ENCODE measurements at places on chromosomes 12 and 14.

- no peak for DNase-seq
Measured at GRCh38 chr14:66085224-66085623, 400.9 kb upstream of the CCDC196 start.

GRCh38 chr12:71216725-71217579 is 59.2 kb upstream of the TSPAN8 start:
- no peak for DNase-seq

DNA sequence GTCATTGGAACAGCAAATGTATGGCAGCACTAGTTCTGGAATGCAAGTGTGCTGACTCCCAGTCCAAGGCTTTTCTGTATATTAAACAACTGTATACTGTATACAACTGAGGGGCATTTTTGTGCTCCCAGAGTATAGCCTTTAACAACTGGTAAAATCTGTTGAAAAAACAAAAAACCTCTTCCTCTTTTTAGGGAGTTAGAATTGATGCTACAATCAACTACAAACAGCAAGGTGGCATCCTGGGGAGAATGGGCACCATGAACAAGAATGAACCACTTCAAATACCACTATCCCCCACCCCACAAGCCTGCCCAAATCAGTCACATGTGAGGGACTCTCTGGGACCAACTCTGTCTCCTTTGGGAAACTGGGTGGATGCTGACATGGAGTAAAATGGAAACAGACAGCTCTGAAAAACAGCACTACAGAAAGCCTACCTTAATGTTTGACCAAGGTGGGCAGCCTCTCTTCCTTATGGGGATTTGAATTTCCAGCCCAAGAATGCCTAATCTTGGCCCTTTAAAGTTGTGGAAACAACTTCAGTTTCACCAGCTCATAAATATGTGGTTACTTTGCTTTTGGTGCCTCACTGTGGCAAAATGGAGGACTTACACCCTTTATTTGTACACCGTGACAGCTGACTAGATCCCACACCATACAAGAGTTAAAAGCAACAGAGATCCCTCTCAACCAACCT is 7.5 kb downstream of the VTI1B start:
- DNase-seq, result peak; percentile 10

DNA sequence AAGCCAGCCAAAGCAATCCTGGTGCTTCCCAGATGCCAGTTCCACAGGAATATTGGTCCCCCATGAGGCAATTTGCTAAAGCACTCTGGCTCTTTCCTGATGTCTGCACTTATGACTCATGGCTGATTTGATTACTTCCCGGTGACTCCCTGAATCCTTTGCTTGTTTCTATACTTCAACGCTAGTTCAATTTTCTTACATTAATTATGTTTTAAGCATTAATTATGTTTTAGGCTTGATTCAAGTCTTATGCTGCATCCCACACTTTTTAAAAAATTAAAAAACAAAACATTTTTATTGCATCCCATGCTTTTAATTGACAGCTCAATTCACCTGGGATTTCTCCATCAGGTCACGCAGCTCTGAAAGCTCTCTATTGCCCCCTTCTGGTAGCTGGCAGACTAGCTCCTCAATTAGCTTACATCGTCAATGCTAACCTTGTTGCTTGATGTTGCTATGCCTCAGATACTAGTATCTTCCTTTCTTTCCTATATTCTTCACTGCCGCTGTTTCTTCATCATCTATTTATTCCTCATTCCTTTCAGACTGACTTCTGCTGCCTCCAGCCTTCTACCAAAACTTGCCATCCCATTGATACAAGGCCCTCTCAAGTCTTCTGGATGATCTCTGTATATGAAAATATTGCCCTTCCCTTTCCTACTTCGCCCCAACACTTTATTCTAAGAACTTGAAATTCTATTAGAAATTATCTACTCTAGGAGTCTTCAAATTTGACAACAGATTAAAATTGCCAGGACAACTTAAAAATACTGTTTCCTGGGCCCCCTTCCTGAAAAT is 32.0 kb downstream of the TSHR start:
- peak; percentile 38 for DNase-seq

- peak; percentile 51 for DNase-seq
Measured at GRCh38 chr12:25276199-25276937, 25.6 kb upstream of the KRAS start.

DNA sequence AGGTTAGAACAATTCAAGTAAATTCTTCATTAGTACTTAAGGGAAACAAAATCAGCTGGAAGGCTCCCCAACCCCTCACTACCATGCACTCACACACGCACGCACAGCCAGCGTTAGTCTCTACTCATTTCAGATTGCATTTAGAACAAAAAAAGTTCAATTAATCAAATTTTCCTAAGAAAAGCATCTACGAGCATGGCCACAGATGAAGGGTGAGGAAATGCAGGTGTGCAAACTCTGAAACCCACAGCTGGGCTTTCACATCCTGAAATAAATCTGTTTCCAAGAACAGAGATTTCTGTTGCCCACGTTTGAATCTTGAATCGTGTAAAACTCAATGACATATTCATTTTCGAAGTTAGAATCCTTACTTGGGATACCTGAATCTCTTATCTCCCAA is 62.6 kb downstream of the SEL1L start:
- DNase-seq, result no peak

DNA sequence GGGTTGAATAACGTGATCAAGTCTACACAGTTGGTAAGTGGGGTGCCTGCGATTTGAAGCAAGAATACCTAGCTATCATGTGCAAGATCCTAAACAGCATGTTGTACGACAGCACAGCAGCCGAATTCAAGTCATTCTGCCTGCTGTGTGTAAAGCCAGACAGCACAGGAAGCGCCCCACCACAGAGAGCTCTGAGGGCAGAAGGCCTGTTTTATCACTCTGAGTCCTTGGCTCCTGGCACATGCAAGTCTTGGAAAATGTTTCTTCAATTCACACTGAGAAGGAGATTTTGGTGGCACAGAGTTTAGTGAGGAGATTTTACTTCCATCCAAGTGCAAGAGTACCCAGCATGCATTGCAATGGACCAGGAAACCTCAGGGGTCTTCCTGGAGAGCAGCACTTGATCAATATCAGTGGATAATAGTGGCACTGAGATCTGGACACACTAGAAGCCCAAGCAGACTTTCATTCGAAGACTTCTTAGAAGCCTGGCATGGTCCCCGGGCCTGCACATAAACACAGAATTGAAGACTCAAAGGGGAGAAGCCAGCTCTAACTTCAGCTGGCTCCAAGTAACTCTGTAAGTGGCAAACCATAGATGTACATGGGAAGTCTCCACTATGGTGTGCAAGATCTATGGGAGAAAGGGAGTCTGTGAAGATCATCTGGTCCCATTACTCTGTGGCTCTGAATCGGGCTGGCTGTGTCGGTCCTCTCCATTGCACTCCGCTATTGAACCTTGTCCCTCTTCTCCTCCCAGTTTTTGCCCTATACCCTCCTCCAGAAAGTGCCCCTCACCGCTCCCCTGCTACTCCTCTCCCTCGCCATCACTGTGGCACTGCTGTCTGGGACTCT is 1.5 kb upstream of the KRT1 start:
- peak; percentile 13 for DNase-seq

DNA sequence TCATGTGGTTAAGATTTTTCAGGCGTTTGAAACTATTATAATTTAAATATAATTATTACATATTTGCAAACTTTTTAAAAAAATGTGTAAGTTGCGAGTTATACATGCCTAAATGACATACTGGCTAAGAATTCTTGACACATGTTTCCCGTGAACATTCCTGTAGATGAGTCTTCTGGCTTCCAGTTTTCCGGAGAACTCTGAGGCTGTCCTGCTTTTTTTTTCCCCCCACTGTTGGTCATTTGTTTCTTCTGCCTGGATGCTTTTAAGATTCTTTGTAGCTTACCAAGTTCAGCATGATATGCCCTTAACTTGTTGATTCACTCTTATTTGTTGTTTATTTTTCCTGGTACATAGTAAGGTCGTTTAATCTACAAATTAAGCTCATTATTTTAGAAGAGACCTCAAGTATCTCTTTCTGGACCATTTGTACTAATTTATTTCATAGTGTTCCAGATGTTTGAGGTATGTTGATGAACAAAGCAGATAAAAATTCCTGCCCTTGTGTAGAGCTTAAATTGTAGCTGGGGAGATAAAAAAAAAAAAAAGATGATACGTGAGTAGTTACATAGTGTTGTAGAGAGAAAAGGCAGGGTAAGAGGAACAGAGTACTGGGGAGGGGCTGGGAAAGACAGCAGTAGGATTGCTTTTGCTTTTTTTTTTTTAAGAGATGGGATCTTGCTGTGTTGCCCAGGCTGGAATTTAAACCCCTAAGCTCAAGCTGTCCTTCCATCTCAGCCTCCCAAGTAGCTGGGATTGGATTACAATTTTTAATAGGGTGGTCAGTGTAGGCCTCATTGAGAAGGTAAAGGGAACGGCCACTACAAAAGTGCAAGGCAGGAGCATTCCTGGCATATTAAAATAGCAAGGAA is 32.8 kb downstream of the ARHGAP5 start:
- no peak for DNase-seq

DNA sequence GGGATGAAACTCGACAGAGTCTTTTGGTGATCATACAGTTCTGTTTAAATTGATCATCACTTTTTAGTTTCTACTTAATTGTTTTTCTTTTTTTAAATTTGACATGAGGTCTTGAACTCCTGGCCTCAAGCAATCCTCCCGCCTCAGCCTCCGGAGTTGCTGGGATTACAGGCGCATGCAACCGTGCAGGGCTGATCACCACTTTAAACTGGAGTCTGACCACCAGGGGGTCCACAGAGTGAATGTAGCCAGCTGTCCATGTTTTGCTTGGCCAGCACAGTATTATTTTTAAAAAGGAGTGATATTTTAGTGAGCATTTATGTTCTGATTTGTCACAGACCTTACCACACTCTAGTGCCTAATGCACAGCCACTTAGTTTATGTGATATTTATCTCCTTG is 10.7 kb downstream of the DAAM1 start:
- no peak for DNase-seq

DNA sequence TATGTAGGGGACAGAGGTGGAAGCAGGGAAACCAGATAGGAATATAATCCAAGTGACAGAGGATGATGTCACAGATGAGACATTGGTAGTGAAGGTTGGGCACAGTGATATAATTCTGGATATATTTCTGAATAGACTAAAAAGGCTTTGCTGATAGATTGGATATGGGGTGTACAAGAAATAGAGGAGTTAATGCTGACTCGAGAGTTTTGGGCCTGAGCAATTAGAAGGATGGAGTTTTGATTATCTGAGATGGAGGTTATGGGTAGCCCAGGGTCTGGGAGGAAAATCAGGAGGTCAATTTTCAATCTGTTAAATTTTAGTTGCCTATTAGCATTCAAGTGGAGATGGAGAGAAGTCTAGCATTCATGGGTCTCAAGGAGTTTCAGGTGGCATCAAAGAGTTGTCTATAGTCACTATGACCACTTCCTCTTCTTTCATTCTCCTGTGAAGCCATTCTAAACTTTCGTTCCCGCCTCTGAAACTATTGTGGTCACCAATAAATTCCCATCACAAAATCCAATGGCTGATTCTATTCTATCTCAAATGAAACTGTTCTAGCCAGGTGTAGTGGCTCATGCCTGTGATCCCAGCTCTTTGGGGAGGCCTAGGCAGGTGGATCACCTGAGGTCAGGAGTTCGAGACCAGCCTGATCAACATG is 10.6 kb upstream of the ANO6 start:
- no peak for DNase-seq

DNA sequence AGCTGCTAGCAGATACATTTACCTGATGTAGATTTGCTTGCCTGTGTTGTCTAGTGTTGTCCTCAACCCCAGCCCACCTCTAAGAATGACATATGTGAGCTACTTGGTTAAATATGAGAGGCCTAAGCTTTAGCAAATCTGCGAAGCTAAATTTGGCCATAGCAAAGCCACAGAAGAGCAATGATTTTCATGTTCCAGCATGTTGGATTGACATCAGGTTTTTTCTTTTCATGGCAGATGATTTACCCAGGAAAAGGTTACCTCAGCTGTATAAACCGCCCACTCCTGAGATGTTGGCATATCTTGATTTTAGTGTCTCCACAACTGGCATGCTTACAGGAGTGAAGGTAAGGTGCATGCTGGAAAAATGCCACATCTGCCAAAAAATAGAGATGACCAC is 36.4 kb upstream of the ATF1 start:
- no peak for DNase-seq

DNA sequence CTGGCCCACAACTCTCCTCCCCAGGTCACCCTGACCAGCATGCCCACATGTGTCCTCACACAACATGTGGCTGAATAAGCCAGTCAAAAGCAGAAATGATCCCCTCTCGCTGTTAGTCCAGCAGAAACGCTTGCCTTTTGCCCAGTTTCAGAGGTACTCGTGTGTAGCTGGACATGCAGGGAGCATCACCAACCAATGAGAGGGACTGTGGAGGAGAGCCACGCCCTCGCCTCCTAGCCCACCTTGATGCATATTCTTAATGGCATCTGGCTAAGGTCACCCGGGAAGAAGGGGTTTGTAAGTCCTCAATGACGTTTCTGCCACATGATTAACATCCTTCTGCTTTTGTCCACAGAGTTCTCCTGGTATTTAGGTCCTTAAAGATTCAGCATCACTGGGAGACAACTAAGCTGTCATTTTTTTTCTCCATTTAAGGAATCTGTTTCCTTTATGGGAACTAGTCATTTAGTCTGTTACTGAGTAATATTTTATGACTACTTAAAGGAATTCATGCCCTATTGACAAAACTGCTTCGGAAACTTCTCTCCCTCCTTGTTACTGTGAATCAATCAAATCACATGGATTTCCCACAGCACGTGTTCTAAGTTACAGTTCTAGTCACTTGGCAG is 134.0 kb downstream of the GCH1 start:
- DNase-seq, result no peak

GRCh38 chr12:45590646-45591045 is 138.9 kb upstream of the ARID2 start:
- DNase-seq, result no peak

DNA sequence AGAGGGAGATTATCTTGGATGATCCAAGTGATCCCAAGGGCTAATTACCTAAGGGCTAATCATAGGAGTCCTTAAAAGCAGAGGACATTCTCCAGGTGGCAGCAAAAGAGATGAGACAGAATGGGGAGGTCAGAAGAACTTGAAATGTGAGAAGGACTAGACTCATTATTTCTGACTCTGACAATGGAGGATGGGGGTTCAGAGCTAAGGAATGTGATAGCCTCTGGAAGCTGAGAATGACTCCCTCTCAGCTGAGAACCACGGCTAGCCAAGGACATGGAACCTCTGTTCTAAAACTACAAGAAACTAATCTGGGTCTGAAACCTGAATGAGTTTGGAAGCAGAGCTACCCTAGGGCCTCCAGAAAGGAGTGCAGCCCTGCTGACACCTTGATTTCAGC is 35.6 kb upstream of the ANKS1B start:
- no peak for DNase-seq

- no peak for DNase-seq
Measured at GRCh38 chr12:38417101-38417500, 100.5 kb downstream of the ALG10B start.

- DNase-seq, result no peak
Measured at GRCh38 chr12:125314051-125314755, 249.0 kb downstream of the AACS start.

Data from stimulated activated CD4-positive, alpha-beta T cell treated with anti-CD3 and anti-CD28 coated beads, TNF-alpha, amount 100 ng/mL, for 4 hours (primary cell).